DMS153 (cell line): ENCODE measurements at places on chromosomes 11 and 22.

DNA sequence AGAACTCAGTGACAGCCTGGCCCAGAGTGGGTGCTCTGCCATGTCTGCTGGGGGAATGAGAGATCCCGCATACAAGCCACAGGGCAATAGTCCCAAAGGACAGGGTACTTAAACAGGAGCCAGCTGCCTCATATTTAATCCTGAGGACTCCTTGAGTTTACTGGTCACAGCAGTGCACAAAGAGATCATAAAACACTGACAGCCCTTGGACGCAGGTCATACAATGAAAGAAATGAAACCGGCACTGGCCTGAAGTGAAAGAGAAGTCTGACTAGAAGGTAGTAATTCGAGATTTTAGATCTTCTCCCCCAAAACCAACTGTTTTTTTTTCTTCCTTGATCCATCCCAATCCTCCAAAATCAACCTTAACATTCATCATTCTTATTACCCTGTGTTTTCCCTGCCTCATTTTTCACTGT is 299.8 kb upstream of the SYN3 start:
- peak; percentile 81 for DNase-seq

DNA sequence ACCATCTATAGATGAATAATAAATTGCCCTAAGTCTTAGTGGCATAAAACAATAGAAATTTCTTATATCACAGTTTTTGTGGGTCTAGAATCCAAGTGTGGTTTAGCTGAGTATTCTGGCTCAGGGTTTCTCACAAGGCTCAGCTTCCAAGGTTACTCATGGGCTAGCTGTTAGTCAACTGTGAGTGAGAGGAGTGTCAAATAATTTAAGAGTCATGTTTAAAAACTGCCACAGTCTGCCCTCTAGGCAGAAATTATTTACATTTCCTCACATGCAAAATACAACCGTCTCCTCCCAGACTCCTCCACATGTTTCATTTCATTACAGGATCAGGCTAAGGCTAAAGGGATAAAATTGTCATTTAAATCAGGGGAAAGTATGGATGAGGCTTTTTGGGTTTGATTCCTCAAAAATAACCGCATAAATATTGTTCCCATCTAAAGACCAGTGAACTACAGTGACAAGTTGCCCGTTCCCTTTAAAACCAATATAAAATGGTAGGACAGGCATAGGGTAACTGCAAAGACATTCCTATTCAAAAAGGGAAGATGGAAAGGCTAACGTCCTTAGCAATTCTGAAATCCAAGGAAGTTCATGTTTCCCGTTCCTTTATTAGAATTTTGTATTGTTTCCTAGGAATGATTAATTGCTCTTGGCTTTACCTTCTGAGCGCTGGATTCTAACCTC is 324.3 kb downstream of the DYNC2H1 start:
- DNase-seq: no peak

GRCh38 chr11:108786281-108786990 is 121.6 kb downstream of the DDX10 start:
- peak; percentile 18 for DNase-seq

DNA sequence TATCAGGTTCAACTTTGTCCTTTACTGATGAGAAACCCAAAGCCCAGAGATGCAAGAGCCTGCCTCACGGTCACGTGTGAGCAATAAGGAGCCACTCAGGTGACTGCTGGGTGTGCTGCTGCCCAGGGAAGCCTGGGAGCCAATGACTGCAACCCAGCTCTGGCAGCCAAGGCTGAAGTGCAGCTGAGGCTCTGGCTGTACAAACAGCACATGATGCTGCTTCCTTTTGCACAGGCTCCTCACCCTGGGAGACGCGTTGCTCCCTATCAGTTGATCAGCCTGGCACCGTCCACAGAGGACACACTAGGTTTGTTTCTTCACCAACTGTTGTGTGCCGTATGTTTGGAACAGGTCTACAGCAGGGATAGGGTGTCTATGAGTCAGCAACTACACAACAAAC is 168.7 kb downstream of the EFCAB6 start:
- DNase-seq: peak; percentile 13

- DNase-seq: no peak
Observed at GRCh38 chr11:34160049-34160721, 54.8 kb downstream of the NAT10 start.

GRCh38 chr11:24357620-24358410 is 139.0 kb upstream of the LUZP2 start:
- no peak for DNase-seq

- no peak for DNase-seq
Observed at GRCh38 chr11:61095021-61095420, 7.3 kb upstream of the CD5 start.

GRCh38 chr11:32888805-32889204 is 3.8 kb upstream of the QSER1 start:
- no peak for DNase-seq

- DNase-seq: no peak
Observed at GRCh38 chr11:79481795-79482194, 41.0 kb upstream of the TENM4 start.

DNA sequence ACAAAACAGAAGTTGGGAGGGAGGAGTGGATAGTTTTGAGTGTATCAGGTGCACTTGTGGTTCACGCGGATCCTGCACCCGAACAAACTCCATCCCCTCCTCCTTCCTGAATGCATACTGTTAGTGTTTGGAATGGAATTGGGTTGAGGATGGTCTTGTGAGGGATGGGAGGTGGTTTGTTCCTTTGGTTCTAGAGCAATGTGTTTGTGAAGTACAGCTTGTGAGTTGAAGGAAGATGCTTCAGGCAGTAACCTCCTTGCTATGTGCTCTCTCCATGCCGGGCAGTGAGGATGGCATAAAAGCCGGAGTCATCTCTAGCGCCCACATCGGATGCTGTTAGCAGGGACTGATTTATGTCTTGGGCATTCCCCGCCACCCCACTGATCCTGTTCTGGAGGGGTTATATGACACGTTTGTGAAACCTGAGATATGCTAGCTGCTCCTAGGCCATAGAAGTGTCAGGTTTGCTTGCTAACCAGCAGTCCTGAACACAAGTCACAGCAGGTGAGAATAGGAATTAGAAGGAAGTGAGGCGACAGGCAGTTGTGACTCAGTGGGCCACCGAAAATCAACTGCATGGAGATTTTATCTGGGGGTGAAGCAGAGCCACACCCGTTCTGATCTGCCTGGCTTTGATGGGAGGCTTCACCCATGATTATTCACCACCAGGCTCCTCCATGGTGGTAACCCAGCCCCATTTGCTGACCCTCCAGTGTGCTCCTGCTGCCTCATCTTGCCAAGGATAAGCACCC is 2.2 kb downstream of the BCR start:
- peak; percentile 85 for DNase-seq

DNA sequence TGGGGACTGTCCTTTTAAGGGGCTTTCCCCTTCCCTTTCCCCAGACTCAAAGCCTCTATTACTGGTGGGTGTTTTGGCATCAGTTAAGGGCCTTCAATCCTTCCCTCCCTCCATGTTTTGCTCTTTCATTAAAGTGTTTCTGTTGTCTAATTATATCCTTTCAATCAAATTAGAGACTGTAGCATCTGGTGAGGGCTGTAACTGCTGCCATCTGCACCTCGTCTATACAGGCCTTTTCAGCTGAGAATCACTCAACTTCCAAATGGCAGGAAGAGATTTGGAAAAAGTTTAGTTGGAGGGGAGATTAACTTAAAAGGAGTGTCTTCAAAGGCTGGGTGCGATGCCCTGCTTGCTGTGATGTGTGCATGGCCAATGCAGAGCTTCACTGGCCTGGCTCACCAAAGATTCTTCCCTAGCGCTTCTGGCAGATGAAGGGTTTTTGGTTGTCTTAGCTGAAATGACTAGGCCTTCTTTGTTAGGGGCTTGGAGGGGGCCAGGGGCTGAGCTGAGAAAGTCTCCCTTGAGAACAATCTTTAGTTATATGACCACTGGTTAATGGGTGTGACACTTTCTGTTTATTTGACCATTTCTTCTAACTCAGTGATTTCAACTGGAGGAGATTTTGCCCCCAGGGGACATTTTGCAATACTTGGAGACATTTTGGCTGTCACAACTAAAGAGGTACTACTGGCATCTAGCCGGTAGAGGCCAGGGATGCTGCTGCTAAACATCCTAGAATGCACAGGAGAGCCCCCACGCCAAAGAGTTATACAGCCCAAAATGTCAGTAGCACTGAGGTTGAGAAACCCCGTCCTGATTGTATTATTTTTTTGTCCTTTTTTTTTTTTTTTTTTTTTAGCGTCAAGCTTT is 7.5 kb downstream of the KREMEN1 start:
- DNase-seq: no peak

GRCh38 chr11:72738199-72739141 is 13.7 kb downstream of the ARAP1 start:
- no peak for DNase-seq

- peak; percentile 19 for DNase-seq
Observed at GRCh38 chr22:23767673-23768548, at the start of gene CHCHD10. Gene CHCHD10, minus strand, starts transcription at chr22:23767972. Its CDS starts 98 bp downstream, at chr22:23767874.

DNA sequence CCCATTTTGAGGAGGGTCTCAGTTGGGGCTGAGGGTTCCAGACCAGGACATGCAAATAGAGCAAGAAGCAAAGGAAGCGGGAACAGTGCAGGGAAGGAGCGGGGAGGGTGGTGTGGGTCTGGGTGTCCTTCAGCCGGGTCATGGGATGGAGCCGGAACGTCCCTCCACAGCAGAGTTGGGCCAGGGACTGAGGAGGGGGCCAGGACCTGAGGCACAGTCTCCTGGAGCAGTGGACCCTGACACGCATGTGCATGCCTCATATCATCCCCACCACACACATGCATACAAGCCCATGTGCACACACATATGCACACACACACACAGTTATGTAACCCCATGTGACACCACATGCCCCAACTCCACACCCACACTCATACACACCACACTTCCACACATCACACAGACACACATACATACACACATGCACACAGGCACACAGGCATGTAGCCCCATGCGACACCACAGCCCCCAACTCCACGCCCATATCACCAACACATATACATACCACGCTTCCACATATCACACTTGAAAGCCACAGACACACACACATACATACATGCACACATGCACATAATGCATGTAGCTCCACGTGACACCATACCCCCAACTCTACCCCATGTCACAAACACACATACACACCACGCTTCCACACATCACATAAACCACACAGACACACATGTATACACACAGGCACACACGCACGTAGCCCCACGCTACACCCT is 1026.6 kb downstream of the BRD1 start:
- no peak for DNase-seq

- peak; percentile 88 for DNase-seq
Observed at GRCh38 chr22:24146194-24146616, 35.1 kb upstream of the SUSD2 start.

DNA sequence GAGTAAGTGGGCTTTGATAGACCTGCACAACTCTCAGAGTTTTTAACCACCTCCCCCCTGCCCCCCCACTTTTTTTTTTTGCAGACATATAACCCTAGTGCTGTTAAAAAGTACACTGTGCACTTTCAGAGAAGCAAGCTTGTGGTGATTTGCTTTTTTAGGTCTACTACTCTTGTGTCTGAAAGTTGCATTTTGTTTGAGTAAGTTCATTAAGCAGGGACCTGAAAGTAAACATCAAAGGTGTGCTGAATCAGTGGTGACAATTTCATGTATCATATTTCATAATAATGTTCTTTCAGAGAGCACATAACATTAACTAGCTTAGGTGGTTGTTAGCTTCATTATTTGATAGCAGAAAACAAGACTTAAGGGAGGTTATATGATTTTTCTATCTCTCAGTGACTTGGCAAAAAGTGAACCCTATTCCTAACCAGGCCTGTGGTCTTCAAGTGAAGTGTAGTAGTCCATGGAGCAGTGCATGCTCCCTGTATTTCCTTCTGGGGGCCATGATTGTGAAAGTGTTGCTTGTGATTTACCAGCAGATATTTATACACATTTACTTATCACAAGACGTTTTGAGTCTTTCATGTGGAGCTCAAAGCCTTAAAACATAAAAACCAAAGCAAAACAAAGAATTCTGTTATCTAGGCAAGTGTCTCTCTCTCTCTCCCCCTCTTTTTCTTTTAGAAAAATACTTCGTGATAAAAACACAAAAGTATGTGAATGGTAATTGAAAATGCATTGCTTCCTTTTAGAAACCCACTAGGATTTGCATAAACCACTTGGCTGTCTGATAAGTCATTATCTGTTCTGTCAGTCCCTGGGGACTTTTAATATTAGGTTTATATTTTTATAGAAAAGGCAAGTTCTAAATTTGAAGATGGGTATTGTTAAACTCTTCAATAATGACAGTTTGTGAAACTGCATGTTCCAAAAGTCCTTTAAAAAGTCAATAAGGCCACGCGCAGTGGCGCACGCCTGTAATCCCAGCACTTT is 7.5 kb upstream of the RAG2 start:
- DNase-seq: no peak

DNA sequence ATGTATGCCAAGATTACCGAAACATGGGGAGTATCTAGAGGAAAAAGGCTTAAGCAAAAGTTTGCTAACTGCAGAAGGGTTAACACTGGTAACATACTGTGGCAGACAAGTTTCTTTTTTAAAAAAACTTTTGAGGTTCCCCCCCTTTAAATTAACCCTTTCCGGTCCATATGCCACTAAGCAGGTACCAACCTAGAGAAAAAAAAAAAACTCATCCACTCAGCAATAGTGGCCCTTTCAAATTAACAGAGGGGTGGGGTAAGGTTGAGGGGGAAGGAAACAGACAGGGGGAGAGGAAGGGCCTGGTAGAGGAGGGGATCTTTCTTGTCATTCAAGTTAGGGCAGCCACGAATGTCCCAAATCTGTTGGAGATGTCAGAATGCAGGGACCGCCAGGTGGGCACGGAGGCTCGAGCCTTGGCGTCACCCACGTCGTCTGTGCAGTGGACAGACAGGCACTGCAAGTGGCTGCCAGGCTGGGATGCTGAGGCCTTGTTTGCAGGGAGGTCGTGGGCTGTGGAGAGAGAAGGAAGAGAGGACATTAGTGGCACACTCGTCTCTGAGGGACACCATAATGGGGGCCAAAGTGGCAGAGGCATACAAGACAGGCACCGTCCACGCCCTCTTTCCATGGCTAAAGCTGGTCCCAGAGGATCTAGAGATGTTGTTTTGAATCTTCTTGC is 50.8 kb downstream of the MN1 start:
- DNase-seq: no peak

DNA sequence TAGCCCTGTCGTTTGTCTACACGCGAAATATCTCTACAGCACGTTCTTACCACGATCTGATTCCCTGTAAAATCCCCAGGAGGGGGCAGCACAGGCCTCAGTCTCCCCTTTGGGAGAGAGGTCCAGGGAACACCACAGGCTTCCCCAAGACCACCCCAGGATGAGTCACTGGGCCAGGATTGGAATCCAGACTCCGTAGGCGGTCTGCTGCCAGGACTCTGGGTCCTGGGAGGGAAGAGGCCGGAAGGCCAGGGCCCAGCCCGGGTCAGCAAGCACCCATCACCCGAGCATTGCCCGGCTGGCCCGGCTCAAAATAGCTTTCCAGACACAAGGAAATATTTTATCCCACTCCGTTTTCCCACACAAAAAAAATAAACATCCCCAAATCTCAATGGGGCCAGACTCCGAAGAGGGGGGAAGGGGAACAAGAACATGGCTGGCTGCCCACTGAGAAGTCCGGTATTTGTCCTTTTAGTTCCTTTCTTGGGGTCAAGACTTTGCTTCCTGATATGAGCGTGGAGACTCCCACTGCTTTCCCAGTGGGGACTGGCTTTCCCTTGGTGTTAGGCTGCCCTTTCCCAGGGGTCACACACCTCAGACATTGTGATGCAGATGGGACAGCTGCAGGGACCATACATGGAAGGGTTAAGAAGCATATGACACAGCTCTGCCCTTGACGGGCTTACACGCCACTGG is 91.3 kb downstream of the LRRC32 start:
- DNase-seq: no peak
